Upper lobe of left lung (tissue), 6 donors: ENCODE measurements at places on chromosomes 12 and 14.

GRCh38 chr14:33414041-33414440 is 475.4 kb downstream of the NPAS3 start:
- DNase-seq, result no peak

DNA sequence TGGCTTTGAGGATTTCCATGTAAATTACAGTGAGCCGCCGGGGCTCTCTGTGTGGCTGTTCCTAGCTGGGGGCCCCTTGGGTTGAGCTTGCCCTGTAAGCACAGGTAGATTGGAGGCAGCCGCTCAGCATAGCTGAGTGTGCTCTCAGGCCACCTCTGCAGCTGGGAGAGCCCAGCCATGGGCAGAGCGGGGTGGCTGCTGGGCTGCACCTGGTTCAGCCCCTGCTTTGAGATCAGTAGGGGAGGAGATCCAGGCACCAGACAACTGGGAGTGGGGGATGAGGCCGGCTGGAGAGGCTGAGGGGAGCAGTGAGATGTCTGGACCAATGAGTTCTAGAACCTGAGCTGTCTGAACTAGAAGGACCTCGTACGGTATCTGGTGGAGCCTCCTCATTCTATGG is 44.8 kb downstream of the CACNA1C start:
- DNase-seq, result no peak

- DNase-seq, result peak; percentile 69
Observed at GRCh38 chr12:13146336-13146938, 43.0 kb upstream of the GSG1 start.

GRCh38 chr12:119447126-119447525 is 112.6 kb downstream of the CCDC60 start:
- DNase-seq, result no peak

GRCh38 chr12:65624554-65625086 is 199.7 kb upstream of the HMGA2 start:
- DNase-seq, result no peak

DNA sequence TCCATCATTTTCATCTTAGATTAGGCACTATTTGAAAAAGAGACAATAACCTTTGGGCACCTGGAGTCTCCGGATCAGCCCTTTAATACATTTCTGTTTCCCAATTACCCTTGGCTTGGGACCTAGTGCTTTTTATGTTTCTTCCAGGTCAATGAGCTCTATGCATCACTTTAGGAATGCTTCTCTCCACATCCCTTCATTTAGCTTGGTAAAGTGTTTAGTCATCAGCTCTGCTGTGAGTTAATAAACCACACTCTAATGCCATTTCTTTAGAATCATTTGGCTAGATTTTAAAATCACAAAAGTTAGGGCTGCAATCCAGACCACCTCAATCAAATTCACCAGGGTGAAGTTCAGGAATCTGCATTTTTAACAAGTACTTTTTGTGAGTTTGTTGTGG is 41.7 kb downstream of the RASSF9 start:
- no peak for DNase-seq

DNA sequence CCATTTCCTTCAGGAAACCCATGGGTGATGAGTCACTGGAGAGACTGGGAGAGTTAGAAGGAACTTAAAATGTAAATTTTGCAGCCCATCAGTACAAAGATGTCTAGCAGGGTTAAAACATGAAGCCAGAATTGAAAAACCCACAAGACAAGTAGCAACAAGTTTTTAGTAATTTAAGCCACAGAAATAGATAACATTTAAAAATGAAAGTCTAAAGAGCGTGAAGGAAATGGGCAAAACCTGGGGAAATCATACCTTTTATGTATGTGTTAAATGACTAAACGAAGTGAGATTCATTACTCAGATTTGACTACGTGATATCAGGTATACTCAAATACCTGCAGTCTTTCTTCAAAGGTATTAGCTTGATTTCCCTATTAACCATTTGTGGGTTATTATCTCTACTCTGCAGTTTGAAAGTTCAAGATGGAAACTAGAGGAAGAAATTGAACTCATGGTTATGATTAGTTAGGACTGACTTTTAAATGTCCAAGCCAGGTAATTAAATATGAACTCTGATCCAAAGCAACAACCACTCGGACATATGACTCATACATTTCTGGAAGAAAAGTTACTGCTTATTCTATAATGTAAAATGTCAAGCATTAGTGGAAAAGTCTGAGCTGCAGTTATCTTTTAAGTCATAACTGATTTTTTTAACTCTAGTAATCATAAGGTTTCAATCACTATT is 84.1 kb downstream of the ITPR2 start:
- DNase-seq, result no peak

DNA sequence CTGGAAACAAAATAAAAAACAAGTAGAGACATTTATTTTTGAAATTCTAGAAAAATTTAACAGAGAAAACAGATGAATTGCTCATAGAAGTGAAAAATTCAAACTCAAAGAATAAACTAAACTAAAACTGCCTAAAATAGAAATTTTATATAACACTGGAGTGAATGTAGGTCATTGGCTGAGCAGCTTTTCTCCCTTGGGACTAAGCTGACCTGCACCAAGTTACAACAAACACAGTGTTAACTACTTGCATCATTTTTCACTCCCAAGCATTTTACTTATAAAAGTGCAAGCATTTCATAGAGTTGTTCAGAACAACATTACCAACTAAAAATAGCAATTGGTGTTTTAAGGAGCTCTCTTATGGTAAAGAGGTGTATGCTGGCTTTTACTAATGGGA is 298.1 kb downstream of the MED13L start:
- no peak for DNase-seq

DNA sequence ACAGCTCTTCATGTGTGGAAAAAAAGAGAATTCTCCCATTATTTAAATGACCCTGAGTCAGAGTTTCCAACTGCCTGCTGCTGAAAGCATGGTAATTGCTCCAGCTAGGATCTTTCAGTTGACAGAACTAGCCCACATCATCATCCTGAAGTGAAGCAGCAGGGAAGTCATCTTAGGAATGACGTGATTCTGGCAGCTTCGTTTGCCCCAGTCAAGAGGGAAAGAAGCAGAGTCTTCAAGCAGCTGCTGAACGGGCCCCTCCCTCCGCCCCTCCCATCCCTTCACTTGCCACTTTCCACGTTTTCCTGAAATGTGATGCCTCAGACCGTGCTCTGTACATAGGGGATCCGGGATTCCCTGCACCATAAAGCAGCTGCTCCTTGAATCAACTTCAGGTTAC is 455.0 kb upstream of the TMEM132C start:
- DNase-seq, result no peak

DNA sequence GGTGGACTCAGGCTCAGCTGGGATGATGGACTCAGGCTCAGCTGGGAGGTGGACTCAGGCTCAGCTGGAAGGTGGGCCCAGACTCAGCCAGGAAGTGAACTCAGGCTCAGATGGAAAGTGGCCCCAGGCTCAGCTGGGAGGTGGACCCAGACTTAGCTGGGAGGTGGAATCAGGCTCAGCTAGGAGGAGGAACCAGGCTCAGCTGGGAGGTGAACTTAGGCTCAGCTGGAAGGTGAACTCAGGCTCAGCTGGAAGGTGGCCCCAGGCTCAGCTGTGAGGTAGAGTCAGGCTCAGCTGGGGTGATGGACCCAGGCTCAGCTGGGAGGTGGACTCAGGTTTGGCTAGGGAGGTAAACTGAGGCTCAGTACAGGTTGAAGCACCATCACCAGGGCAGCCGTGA is 21.8 kb upstream of the C14orf180 start:
- DNase-seq, result no peak

DNA sequence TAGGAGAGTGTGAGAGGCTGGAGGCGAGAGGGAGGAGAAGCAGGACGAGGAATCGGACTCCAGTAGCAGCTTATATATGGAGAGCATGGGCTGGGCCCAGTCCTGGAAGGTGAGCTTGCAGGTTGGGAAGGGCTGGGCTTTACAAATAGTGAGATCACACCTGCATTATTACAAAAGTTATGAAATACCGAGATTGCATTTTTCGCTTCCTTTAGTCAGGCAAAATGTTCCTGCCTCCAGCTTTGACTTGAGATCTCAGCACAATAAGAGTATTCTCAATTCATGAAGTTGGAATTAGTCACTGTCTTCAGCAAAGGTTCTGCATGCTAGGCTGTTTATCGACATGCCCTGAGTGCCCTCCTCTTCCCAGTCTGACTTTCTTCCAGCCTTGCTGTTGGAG is at the start of gene KRT6B:
TSS of gene KRT6B (minus strand) at position 46 of the 400 bp plus-strand sequence. CDS start 68 bp downstream, outside the sequence.
- DNase-seq, result no peak

- no peak for DNase-seq
Observed at GRCh38 chr14:78933948-78934524, 763.9 kb downstream of the NRXN3 start.

DNA sequence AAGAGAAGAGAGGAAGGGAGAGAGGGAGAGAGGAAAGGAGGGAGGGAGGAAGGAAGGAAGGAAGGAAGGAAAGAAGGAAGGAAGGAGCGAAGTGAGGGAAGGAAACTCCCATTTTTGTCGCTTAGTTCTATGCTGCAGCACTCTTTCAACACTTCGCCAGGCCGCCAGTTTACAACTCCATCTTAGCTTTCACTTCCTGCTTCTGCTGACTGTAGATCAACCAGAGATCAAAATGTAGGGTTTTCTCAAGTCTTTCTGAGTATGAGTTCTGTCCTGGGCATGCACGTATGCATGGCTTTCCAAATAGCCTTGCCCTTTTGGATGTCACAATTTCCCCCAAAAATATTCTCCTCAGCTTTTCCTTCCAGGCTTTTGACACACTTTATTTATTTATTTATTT is 723.4 kb downstream of the TRHDE start:
- DNase-seq, result no peak

DNA sequence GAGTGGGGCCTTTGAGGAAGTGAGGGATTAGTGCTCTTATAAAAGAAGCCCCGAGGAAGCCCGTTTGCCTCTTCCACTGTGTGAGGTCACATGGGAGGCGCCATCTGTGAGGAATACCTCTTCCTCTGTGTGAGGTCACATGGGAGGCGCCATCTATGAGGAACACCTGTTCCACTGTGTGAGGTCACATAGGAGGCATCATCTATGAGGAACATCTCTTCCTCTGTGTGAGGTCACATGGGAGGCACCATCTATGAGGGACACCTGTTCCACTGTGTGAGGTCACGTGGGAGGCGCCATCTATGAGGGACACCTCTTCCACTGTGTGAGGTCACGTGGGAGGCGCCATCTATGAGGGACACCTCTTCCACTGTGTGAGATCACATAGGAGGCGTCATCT is 69.7 kb downstream of the SLC24A4 start:
- no peak for DNase-seq

DNA sequence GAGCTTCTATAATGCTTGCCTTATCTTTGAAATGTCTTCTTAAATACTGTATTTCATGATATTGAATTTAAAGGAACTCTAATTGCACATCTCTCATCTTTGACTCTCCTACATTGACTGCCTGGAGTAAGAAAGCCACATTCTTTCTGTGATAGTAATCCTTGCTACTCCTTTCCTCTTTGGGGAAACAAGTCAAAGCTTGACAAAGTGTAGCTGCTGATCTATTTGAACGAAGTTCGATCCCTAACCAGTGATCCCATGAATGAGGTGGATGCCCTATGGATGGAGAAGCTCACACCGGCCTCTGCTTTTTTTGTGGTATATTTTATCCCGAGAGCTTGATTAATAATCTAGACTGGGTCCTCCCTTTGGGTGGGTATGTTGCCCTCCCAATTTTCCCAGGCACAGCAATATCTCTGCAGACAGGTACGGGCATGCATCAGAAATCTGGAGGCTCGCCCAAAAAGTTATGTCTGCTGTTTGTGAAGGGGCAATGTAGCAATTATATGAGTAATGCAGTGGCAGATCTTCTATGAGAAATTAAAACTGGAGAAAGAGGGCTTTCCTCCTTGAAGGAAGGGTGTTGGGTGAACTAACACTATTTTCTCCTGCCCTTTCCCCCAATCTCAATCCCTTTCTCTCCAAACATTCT is 163.0 kb upstream of the FRMD6 start:
- no peak for DNase-seq

GRCh38 chr12:91877022-91877421 is 268.6 kb downstream of the BTG1 start:
- peak; percentile 84 for DNase-seq

DNA sequence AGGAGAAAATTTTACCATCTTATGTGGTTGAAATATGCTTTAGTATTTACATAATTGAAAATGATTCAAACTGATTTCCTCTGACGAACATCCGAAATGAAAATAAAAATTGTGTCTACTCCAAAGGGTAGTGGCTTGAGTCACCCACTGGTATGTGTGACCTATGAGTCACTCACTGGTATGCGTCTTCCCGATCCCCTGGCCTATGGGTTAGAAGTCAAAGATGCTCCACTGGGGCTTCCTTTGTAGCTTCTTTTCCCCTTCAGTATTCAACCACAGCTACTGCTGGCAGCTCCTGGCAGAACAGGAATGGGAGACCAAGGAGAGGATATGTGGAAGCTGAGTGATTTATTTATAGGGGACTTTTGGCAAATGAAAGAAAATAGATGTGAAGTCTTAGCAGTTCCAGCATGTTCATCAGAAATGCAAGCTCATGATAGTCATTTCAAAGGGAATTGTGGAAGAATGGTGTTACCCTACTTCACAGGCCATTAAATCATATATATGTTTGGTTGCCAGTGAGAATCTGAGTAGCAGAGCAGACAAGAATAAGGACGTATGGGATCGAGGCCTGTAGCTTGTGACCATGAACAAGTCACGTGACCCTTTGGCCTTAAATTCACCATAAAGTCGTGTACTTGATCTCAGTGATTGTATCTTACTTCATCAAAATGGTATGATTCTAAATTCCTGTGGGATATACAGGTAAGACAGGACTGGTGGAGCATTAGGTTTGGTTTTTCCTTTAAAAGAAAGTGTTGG is 108.3 kb downstream of the CRADD start:
- peak; percentile 79 for DNase-seq

DNA sequence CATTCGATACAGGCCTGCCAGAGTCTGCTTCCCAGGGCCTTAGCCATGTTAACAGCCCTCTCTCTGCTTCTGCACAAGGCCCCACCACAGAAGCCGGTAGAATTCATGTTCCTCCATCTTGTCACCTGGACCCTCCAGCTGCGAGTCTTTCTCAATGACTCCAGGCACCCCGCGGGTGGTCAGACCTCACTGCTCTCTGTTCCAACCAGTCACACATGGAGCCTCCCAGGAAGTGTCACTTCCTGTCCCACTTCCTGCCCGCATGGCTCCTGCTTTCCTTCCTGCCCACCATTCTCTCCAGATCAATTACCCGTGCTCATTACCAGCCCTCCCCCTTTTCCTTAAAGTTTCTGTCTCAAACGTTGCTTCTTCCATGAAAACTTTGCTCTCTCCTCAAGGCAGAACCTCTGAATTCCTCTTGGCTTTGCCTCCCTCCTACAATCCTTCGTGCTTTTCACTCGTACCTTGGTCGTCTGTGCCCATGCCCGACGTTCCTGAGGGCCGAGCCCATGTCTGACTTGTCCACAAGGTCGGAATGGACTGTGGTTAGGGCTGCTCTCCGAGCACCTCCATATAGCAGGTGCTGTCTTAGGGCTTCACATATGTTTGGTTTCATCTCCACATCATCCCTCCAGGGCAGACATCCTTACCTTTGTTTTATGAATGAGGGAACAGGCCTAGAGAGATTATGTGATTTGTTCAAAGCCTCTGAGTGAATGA is 172.1 kb downstream of the TSPAN9 start:
- no peak for DNase-seq

DNA sequence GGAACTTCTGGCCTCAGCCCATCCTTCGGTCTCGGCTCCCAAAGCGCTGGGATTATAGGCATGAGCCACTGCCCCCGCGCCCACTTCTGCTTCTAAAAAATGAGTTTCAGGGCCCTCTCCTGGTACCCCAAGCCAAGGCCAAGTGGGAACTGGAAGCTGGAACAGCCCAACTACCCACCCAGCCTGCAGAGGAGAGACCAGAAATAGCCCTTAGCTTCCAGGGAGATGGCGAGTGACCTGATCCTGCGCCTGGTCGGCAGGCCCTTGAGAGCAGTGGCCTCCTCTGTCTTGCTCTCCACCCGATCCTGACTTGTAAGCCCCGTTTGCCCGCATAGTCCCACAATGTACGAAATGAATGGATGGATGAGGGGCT is 31.2 kb upstream of the PLEKHG6 start:
- no peak for DNase-seq

- DNase-seq, result no peak
Observed at GRCh38 chr12:108822497-108823205, 34.7 kb downstream of the SSH1 start.
